GM19239 (cell line): ENCODE measurements at places on chromosomes 4 and X.

GRCh38 chr4:180530787-180531186 lies 1712.4 kb upstream of the TENM3 start:
- DNase-seq, result no peak

- no peak for DNase-seq
Observed at GRCh38 chr4:15809466-15809865, 31.3 kb downstream of the CD38 start.

DNA sequence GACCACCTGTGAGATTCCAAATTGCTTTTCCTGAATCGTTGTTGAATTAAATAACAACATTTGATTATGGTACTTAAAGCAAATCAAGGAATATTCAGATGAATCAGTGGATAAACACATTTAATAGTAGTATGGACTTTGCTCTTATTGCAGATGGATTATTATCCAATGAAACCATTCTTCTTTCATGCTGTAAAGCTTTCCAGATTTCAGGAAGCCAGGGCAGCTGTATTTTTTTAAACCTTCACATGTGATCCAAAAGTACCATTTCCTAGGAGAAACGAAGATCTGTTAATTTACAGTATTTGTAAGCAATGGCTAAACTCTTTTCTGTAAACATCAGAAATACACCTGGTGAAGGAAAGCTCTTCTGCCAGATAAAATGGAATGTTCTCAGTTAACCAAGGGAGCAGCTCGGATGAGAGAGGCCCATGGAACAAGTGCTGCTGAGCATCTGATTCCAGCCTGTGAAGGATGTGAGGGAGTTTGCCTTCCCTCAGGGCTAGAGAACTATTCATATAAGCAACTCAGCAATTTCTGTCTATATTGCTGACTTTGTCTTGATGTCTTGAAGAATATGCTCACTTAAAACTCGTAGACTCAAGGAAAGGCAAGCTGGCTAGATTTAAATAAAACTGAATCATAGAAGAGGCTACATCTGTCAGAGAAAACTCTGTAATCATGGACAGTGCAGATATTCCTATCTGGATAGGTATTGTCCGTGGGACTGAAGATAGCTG lies 94.4 kb upstream of the LIMCH1 start:
- no peak for DNase-seq

GRCh38 chr4:38605181-38605752 lies 58.7 kb upstream of the KLF3 start:
- no peak for DNase-seq

DNA sequence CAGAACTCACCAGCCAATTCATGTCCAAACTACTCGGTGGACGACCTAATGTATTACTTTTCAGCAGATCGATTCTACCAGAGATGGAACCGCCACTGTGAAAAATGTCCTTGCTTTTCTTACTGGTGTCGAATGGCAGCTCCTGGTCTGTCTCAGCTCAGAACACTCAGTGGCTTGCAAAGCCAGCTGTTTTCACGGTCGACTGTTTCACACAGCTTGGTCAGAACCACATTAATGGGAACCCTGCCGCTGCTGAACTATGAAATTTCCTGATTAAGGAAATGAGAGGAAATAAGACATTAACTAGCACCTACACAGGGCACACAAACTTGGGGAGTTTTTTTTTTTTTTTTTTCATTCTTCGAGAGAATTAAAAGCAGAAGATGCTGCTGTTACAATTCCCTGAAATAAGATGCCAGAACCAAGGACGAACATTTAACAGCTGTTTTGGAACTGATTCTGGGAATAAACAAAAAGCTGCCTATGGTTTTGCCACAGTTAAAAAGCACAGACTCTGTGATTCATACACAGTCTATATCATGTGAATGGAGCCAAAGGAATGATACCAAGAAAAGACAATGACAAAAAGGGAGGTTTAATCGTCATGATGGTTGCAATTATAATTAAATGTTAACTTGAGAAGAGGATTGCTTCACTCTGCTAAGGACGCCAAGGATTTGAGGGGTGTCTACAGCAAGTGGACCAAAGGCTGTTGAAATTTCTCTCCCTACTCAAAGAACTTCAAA lies 31.3 kb downstream of the SUPT20HL2 start:
- no peak for DNase-seq

DNA sequence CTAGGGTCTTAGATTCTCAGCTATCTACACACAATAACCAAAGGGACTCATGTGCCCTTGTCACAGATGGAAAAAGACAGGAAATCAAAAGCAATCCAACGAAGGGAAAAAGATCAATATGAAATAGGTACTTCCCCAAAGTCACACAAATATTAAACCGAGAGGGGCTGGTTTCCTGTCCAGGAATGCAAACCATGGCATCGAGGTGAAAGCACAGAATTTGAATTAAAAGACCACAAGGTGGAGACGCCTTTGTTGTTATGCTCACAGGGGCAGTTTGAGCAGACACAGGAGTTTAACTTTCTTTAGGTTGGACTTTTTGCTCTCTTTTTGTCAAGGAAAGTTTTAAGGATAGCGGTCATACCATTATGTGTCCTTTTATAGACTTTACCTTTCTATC lies 14.3 kb downstream of the H2BW1 start:
- DNase-seq, result no peak

DNA sequence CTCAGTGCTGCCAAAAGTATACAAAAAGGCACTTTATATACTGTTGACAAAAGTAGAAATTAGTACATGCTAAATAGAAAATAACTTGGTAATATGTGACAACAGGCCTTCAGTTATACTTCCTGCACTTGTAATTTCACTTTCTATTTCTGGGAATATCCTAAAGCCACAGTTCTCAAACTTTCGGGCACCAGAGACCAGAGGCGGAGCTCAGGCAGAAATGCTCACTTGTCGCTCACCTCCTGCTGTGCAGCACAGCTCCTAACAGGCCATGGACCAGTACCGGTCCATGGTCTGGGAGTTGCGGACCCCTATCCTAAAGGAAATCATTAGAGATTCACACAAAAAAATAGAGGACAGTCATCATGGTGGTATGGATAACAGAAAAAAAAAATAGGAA lies 25.7 kb downstream of the ACSL4 start:
- DNase-seq, result no peak

GRCh38 chr4:48268956-48269860 lies at the start of gene TEC:
Gene TEC, minus strand, starts transcription at chr4:48269838. Its CDS starts 41,224 bp downstream, at chr4:48228614.
- DNase-seq, result no peak

GRCh38 chrX:40174854-40175510 lies 77.2 kb upstream of the BCOR start:
- DNase-seq, result no peak

GRCh38 chr4:144499777-144500176 lies 146.2 kb upstream of the HHIP start:
- DNase-seq, result no peak

DNA sequence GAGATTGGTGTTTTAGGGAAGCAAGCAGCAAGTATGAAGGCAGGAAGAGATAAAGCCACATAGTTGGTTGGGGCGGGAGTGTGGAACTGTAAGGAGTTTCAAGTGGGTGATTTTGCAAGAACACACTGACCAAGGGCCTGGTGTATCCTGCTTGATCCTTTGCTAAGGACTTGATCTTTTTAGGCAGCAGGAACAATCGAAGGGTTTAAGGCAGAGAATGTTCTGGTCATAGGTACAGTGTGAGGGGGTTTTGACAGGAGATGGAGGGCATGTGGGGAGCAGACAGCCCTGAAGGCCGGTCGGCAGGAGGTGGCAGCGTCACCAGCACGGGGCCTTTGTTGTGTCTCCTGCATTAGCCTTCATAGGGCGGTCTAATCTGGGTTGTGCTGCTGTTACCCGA lies 54.7 kb downstream of the FAM193A start:
- no peak for DNase-seq

DNA sequence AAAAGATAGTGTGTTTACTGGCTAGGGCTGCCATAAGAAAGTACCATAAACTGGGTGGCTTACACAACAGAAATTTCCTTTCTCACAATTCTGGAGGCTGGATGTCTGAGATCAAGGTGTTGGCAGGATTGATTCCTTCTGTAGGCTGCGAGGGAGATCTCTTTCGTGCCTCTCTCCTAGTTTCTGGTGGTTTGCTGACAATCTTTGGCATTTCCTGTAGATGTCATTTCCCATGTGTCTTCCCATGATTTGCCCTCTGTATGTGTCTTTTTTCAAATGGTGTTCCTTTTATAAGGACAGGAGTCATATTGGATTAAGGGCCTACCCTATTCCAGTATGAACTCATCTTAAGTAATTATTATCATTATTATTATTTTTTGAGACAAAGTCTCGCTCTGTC lies 27.9 kb upstream of the LCORL start:
- no peak for DNase-seq

- DNase-seq, result no peak
Observed at GRCh38 chr4:112885897-112886296, 163.6 kb upstream of the ANK2 start.

DNA sequence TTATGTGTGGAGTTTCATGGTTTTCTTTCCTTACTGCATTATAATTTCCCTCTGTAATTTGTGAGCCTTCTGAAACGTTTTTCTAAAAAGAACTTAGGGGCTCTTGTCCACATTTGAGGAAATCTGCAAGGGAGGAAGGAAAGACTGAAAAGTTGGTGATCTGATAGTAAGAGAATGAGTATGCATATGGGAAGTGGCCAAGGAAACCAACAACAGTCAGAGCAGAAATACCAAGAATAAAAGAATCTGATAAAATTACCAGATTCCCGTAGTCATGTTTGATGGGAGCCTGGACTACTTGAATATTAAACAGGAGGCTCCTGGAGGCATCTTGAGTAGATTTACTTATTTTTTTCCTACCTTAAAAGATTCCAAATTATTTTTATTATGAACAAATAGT lies 50.1 kb downstream of the MEPE start:
- DNase-seq, result no peak

DNA sequence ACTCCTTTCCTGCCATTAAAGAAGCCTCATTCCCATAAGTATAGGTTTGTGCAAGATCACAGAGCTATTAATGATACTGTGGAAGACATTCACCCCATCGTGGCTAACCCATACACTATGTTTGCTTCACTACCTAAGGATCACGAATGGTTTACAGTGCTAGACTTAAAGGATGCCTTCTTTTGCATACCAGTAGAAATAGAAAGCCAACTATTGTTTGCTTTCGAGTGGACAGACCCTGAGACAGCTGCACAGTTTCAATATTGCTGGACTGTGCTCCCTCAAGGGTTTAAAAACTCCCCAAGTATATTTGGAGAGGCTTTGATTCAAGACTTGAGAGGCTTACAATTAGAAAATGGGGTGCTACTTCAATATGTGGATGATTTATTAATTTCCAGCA lies 16.0 kb upstream of the PAPSS1 start:
- no peak for DNase-seq

DNA sequence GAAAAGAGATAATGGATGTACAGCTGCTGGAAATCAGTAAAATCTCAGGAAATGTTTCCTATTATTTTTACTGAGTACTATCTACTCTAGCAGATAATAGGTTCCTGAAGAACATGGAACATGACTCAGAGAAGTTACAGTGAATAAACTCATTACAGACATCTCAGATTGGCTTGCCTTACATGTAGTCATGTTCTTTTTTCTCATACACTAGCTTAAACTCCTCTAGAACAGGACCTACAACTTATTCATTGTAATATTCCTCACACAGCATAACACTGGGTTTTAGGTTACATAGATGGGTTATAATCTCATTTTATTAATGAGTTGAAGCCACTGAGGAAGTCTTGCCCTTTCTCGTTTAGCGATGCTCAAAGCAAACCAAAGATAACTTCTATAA lies 86.9 kb upstream of the BMP2K start:
- no peak for DNase-seq

GRCh38 chr4:169210504-169211118 lies 60.1 kb downstream of the SH3RF1 start:
- DNase-seq, result no peak
